ENCODE measurements at places on chromosomes 7 and 10. TPM values are rescaled to one million over a fixed set of nuclear protein-coding genes. Genes with fewer than 3 reads are reported as not detected.

The CYP3A4 gene
- not detected for total RNA-seq

The MMRN2 gene
- total RNA-seq = 6.0 TPM

The SLC39A12 gene
- total RNA-seq = 31.6 TPM

The SFTPA1 gene
- not detected for total RNA-seq

The CFAP43 gene
- total RNA-seq = 5.8 TPM

The SPOCK2 gene
- 309 TPM for total RNA-seq

The TBXAS1 gene
- total RNA-seq = 10.1 TPM

The GNGT1 gene
- total RNA-seq = not detected

The ATOH7 gene
- 1.7 TPM for total RNA-seq

The GSAP gene
- 21.6 TPM for total RNA-seq

The BMPR1A gene
- total RNA-seq = 35.8 TPM

The HABP2 gene
- total RNA-seq = 1.5 TPM

The NPTX2 gene
- 23.5 TPM for total RNA-seq

The NKX2-3 gene
- not detected for total RNA-seq

The OR2A1 gene
- total RNA-seq = not detected

The FGFR2 gene
- total RNA-seq = 147 TPM

The XRCC2 gene
- 3.4 TPM for total RNA-seq

The STRIP2 gene
- total RNA-seq = 15.7 TPM

The PHYHIPL gene
- total RNA-seq = 175 TPM

The GNAT3 gene
- total RNA-seq = not detected

The TSPAN33 gene
- 19.4 TPM for total RNA-seq

The NPFFR1 gene
- total RNA-seq = 0.64 TPM

The CRPPA gene
- 17.0 TPM for total RNA-seq

The PRSS37 gene
- total RNA-seq = not detected

The PVRIG gene
- not detected for total RNA-seq

Measured in dorsolateral prefrontal cortex (tissue), 122 donors.